ENCODE measurements at places on chromosomes 6 and 20.
A peak's percentile ranks its signal among the peaks of the same experiment; 100 is the strongest.

DNA sequence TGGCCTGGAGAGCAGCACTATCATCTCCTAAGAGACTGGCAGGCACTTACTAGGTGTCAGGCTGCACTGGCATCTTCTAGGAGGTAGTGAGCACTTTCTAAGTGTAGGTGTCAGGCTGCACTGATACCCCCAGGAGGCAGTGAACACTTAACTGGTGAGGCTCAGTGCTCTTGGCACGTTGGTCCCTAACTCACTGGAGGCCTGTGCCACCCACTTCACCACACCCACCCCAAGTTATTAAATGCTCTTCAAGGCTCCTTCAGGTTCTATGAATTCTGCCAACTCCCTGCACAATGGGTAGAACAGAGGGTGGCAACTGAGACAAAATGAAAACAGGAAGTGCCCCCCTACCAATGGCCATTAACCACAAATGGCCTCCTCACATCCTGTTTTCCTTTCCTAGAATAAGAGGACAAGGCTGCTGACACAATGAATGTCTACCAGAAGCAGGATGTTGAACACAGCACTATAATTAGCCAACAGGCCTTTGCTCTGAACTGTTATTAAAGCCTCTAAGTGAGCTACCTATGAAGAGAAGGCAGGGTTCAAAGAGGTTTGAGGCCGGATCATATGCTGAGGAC lies 29.4 kb downstream of the NCOA5 start:
- DNase-seq: no peak

DNA sequence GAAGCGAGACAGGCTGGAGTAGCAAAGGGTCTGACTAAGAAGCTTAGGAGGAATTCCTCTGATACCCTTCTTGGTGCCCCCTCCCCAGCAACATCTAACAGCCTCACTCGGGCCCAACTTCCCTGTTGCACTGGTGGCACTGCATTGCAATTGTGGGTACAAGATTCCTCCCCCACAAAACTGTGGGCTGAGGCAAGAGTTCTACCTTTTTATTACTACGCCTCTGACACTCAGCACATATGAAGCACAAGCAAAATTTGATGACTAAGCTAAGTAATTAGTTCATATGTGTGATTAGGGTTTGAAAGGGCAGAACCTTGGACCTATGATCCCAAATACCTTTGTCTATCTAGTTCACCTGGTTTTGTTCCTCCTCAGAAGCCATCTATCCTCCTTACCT lies 83.5 kb downstream of the ZHX3 start:
- DNase-seq: no peak

GRCh38 chr6:66538551-66539135 lies 831.6 kb upstream of the EYS start:
- DNase-seq: no peak

GRCh38 chr6:39812853-39813533 lies 20.8 kb downstream of the DAAM2 start:
- no peak for DNase-seq

DNA sequence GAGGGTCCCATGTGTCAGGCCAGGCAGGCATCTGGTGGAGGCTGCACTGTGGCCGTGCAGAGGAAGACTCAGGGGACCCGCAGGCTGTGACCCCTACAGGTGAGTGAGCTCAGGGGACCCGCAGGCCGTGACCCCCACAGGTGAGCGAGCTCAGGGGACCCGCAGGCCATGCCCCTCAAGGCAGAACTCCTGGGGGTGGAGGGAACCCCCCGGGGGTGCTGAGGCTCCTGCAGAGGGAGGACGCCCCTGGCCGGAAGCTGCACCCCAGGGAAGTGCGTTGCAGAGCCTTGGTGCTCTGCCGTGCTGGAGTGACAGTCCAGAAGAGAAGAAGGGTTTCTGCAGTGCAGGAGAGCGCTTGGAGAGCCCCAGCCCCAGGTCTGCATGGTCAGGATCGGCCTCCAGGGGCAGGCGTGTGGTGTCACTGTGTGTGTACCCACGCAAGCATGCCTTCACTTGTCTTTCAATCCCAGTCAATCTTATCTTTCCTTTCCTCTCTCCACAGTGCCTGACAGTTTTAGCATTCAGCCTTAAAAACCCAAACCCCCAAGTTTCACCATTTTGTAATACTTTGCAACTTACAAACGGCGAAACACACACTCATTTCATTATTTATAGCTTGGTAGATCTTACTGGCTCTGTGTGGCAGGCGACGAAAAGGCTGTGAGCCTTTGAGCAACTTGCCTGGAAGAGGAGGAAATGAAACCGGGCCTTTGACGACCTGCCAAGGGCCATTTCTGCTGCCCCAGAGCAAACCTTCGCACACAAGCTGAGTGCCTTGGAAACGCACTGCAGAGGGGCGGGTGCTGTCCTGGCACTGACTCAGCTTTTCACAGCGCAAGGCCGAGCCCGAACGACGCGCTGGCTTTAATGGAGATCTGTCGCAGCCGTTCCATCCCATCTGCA lies 101.4 kb upstream of the AGPAT4 start:
- no peak for DNase-seq

GRCh38 chr20:57433657-57434389 lies 42.6 kb downstream of the RBM38 start:
- DNase-seq: no peak

DNA sequence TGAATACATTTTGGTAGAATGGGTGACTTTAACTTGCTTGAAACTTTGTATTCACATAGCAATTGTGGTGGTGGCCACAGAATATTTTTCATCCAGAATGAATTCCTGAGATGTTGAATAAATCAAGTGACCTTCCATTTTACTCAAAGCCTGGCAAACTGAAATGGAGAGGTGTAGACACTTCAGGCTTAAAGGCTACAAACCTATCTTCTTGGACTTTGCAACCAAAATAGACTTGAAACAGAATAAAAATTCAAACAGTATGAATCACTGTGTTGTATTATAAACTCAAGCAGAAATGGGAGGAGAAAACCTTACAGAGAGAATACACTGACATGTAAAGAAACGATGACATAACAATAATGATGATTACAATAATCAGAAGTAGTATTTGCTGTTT lies 371.6 kb downstream of the BCKDHB start:
- DNase-seq: no peak

GRCh38 chr20:2919518-2920245 lies 46.4 kb downstream of the PTPRA start:
- peak; percentile 12 for DNase-seq

GRCh38 chr6:170147832-170148708 lies 142.8 kb downstream of the DLL1 start:
- no peak for DNase-seq

- DNase-seq: no peak
Measured at GRCh38 chr20:10893321-10893720, 219.5 kb upstream of the JAG1 start.

DNA sequence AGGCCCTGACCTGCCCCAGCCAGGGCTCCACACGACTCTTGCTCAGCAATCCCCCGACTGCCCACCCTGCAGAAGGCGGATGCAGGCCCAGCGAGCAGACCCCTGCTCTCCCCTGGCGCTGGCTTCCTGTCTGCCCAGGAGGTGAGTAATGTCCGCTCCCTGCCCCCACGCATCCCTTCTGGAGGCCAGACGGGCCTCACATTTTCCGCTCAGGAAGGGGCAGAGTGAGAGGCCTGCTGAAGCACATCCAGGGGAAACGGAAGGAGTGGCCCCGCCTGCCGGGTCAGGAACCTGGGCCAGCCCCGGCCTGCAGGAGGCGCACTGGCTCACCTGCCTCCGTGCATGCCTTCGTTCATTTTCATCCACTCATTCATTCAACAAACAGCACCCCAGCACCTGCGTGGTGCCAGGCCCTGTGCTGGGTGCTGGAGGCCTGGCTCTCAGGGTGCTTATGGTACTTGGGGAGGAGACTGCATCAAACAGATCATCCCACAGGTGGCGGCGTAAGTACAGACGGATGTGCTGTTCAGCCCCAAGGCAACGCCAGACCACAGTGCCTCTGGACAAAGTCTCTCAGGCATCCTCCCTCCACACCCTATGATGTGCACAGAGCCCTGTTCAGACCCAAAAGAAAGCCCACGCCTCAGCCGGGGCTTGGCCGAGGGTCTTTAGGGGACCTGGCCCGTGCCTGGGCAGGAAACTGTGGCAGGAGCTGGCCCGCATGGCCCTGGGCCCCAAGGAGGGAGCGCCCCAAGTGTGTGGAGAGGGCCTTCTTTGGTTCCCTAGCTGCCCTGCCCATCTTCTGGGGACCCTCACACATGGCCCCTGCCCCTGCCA lies 112.1 kb downstream of the ASXL1 start:
- no peak for DNase-seq

All from LoVo (cell line).